SK-MEL-5 (cell line): ENCODE measurements at places on chromosomes 6 and 20. TPM values are rescaled to one million over a fixed set of nuclear protein-coding genes. Genes with fewer than 3 reads are reported as not detected.

The RALGAPA2 gene
- total RNA-seq = 9.3 and 11.1 TPM in 2 replicates

- DNase-seq = no peak
Measured at GRCh38 chr20:43833511-43834395, 80.9 kb upstream of the TOX2 start.

DNA sequence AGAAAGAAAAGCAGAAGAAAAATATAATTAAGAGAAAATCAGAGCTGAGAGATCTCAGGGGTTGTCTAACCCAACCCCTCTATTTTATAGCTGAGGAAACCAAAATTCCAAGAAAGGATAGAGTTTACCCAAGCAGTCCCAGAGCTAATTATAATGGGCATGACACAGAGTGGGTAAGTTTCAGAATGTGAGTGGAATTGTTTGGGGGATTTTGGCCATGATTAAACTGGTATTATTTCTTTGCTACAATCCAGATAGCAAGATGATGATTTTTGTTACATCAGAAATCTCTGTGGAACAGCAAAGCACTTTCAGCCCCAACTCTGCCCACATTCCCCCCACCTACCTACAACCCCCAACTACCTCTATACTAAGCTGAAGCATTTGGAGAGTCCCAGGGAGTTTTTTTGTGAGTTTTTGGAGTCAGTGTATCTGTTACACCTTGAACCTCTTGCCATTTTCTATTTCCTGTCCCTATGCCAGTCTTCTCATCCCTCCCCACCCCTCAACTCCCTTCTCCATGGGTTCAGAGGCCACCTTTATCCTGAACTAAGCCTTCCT is 24.7 kb downstream of the POFUT1 start:
- DNase-seq = no peak

DNA sequence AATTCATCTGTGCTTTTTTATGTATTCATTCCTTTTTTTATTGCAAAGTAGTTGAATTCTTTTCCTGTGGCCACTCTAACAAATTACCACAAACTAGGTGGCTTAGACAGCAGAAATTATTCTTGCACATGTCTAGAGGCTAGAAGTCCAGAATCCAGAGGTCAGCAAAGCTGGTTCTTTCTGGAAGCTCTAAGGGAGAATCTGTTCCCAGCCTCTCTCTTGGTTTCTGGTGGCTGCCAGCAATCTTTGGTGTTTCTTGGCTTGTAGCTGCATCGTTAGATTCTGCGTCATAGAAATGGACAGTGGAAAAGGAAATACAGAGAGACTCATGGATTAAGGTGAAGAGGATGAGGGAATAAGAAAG is 39.3 kb downstream of the GSTA2 start:
- DNase-seq = peak; percentile 43

GRCh38 chr6:38169221-38169976 is 349.9 kb downstream of the ZFAND3 start:
- no peak for DNase-seq

DNA sequence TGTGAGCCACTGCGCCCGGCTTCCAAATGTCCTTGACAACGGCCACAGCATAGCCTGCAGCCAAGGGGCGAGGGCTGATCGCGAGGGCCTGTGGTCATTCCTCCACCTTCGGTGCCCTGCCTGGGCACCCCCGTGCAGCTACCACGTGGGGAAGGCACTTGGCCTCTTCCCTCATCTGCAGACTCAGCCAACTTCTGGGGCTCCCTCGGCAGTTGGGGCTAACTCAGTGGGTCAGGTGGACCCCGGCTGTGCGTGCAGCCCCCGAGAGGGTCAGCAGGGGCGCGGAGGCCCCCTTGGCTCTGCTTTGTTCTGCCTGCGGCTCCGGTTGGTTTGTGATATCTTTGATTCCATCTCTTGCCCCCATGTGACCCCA is 52.9 kb upstream of the BHLHE23 start:
- DNase-seq = no peak

DNA sequence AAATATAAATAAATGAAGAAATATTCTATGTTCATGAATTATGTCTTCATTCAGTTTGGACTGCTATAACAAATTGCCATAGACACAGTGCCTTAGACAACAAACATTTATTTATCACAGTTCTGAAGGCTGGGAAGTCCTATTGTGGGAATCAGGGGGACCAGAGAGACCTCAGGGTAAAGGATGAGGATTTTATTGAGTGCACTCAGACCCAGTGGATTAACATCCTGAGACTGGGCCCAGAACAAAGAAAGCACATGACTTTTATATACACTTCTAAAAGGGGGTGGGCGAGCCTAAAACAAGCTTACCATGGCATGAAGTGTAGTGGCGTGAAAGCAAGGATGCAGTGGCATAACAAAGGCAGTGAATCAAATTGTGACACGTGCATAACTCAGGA is 26.9 kb upstream of the CBLN4 start:
- no peak for DNase-seq

GRCh38 chr6:167306401-167306998 is 15.4 kb downstream of the UNC93A start:
- no peak for DNase-seq

DNA sequence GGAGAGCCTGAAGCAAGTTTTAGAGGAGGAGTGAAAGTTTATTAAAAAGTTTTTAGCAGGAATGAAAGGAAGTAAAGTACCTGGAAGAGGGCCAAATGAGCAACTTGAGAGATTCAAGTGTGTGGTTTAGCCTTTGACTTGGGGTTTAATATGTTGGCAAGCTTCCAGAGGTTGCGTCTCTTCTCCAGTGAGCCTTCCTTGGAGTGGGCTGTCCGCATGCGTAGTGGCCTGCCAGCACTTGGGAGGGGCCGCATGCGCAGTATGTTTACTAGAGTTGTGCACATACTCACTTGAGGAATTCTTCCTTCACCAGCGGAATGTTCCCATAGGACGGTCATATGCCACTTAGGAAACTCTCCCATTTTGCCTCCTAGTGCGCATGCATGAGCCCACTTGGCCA is 235.2 kb downstream of the ALDH8A1 start:
- DNase-seq = no peak

DNA sequence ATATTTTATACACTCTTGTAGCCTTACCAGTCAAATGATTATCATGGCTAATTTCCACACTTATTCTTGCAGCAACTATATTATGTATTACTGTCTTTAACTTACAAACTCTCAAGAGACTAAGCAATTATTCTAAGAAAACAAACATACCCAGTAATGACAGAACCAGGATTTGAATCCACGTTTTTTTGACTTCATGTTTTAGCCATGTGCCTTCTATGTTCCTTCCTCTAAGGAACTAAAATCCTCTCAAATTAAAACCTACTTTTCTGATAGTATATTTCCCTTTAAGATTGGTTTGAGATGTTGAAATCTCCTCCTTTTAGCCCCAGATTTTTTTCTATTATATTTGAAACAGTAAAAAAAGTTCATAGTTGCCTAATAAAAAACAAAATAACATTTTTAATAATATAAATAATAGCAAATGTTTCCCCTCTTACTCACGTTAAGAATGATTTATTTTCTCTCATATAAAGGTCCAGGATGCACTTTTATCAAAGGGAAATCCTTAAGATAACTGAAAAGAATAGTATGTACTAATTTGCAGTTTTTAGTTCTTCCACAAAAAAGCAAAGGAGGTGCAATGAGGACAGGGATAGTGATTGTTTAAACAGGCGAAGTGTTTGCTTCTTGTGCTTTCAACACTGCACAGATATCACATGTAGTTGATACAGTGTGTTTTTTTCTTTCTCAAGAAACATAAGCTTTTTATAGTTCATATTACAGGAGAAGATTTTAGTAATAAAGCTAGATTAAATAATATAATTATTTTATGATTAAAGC is 54.0 kb downstream of the VTA1 start:
- no peak for DNase-seq

GRCh38 chr6:80209430-80209829 is 103.0 kb downstream of the BCKDHB start:
- DNase-seq = no peak

DNA sequence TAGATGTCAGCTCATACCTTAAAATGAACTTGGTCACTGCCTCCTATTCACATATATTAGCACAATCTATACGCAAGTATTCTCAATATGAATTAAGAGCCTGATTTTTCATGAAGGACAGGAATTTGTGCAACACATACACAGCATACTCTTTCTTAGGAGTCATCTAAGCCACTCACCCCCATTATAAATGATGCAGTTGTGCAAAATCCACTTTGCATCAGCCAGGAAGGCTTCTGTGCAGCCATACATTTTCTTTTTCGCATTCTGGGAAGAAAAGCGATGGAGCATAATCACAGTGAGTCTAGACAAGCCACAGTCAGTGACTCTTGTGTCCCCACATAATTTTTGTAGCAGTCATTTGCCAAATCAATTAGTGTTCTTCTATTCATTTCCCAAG is 66.5 kb downstream of the ZMYND8 start:
- no peak for DNase-seq

- DNase-seq = no peak
Measured at GRCh38 chr6:28978959-28979561, 26.1 kb downstream of the ZNF311 start.

The TRAPPC3L gene
- 0.21 TPM in 1 of 2 replicates, not detected in the other for total RNA-seq

The C20orf144 gene
- not detected in 2 replicates for total RNA-seq

GRCh38 chr6:45442716-45443115 is 65.0 kb upstream of the SUPT3H start:
- DNase-seq = no peak

- DNase-seq = no peak
Measured at GRCh38 chr6:43728586-43728985, 41.0 kb upstream of the MRPS18A start.

The KCNK5 gene
- 0.32 and 0.79 TPM in 2 replicates for total RNA-seq

- DNase-seq = no peak
Measured at GRCh38 chr20:13723011-13723410, 61.7 kb downstream of the ESF1 start.

- no peak for DNase-seq
Measured at GRCh38 chr6:82283771-82284410, 36.3 kb upstream of the IBTK start.

- no peak for DNase-seq
Measured at GRCh38 chr20:2729251-2729713, 36.7 kb downstream of the EBF4 start.

- DNase-seq = no peak
Measured at GRCh38 chr20:63015662-63016361, 9.0 kb upstream of the BHLHE23 start.

The GNMT gene
- 0.34 TPM in 1 of 2 replicates, not detected in the other for total RNA-seq

DNA sequence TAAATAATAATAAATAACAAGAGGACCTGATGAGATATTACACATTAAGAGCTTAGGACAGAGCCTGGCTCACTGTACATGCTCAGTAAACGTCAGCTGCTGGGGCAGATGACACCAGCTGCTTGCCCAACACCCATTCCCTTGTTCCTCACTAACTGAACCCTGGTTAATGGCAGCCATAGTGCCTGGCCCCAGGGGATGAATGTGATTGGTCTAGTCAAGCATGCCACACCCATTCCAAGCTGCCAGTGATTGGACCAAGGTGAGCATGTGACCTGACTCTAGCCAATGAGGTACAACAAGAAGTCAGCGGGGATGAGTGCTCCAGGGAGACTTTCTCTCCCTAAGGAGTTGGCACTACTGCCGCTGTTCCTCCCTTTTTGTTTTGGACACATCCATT is 85.1 kb upstream of the PTPN1 start:
- peak; percentile 62 for DNase-seq

DNA sequence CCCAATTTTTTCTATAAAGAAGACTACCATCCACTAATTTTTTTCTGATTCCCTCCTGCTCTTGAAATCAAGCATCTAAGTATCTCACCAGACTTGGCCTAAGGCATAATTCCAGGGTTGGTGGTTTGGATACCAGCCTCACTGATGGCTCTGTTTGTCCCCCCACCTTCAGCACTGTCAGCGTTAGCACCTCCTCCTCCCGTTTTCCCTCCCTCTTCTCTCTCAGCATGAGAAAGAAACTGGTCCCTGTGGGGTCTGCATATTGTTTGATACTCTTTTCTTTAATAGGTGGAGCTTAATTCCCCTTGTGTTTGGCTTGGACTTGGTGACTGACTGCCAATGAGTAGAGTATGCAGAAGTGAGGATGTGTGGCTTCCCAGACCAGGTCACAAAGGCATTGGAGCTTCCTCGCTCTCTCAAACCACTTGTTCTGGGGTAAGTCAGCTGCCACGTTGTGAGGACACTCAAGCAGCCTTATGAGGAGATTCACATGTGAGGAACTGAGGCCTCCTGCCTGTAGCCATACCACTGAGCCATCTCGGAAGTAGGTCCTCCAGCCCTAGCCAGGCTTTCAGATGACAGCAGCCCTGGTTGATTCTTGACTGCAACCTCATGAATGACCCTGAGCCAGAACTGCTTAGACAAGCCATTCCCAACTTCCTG is 65.2 kb downstream of the RIOK1 start:
- DNase-seq = no peak

DNA sequence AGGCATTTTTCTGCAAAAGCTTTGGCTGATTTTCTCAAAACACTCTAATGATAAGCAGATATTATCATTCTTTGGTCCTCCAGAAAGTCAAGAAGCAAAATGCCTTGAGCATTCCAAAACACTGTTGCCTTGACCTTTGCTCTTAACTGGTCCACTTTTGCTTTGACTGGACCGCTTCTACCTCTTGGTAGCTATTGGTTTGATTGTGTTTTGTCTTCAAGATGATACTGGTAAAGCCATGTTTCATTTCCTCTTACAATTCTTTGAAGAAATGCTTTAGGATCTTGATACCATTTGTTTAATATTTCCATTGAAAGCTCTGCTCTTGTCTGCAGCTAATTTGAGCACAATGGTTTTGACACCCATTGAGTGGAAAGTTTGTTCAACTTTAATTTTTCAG is 35.6 kb upstream of the SDHAF4 start:
- DNase-seq = no peak

GRCh38 chr6:40409716-40410397 is 177.3 kb downstream of the LRFN2 start:
- DNase-seq = peak; percentile 5

The SLC32A1 gene
- total RNA-seq = not detected in 2 replicates

DNA sequence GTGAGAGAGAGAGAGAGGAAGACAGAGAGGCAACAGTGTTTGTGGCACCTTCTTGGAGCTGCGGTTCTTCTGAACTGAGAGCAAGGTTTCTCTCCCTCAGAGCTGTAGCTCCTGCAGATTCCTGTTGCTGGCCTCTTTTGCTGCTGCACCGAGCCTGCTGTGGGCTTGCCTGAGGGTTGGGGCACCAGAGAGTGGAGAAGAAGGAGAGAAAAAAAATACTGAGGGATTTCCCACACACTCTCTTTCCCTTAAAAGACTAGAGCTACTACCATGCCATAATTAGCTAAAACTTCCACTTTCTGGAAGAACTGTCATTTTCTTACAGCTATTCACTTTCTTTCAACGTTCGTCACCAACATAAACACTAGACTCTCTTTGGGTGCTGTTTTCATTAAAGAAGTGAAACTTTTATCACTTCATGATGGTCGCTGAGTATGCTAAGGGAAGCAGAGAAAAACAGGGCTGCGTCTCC is 18.2 kb upstream of the ECI2 start:
- no peak for DNase-seq
